A172 (cell line): ENCODE measurements at places on chromosomes 16 and 17.
A peak's percentile ranks its signal among the peaks of the same experiment; 100 is the strongest.

- no peak for DNase-seq
Observed at GRCh38 chr17:8828517-8828875, 29.3 kb upstream of the MFSD6L start.

DNA sequence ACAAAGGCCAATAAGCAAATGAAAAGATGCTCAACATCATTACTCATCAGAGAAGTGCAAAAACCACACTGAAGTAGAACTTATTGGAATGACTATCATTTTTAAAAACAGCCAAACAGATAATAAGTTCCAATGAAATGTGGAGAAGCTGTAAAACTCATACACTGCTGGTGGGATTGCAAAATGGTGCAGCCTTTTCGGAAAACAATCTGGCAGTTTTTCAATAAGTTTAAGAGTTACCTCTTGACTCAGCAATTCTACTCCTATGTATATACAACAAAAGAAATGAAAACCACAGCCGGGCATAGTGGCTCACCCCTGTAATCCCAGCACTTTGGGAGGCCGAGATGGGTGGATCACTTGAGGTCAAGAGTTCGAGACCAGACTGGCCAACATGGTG lies 49.3 kb downstream of the AKAP10 start:
- peak; percentile 33 for DNase-seq

DNA sequence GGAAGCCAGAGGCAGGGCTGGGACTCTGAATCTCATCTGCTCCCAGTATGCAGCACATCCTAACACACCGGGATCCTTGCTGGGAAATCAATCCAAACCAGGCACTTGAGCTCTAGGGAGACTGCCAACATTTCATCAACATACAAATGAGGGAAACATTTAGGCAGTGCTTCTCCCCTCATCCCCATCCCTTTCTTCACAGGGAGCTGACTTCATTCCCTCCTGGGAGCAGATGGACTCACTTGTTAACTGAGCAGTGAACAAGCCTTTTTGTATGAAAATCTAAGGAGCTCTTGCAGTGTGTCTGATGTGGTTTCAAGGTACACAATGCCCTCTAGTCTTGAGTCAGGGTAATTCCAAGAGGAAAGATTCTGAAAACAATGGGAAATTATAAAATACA lies 96.3 kb downstream of the TMEM114 start:
- DNase-seq: no peak

GRCh38 chr17:8048236-8048635 lies 9.4 kb downstream of the ALOX15B start:
- DNase-seq: no peak

DNA sequence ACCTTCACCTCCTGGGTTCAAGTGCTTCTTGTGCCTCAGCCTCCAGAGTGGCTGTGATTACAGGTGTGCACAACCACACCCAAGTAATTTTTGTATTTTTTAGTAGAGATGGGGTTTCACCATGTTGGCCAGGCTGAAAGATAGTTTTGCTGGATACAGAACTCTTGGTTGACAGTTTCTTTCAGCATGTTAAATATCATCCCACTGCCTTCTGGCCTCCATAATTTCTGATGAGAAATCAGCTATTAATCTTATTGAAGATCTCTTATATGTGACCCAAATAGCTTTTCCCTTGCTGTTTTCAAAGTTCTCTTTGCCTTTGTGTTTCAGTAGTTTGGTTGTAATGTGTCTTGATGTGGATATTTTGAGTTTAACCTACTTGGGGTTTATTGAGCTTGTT lies 50.3 kb upstream of the BRD7 start:
- DNase-seq: no peak
